ENCODE measurements at places on chromosomes 1 and 21.

DNA sequence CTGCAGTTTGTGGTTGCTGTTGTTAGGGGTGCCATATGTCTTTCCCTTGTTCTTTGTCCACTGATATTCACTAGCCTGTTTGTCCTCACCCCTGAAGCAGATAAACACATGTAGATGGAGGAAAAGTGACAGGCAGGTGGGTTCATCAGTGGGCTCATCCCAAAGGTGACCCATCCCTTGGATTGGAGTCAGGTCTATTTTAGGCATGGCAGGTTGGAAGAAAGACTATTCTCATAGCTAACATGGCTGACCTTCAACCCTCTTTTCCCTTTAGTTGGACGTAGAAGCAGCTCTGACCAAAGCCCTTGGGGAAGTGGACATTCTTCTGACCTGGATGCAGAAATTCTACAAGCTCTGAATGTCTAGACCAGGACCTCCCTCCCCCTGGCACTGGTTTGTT, 5.5 kb downstream of the IL24 start:
- no peak for DNase-seq

- peak; percentile 44 for DNase-seq
These were observed 26.4 kb downstream of the SHISAL2A start for GRCh38 chr1:52659356-52659755.

DNA sequence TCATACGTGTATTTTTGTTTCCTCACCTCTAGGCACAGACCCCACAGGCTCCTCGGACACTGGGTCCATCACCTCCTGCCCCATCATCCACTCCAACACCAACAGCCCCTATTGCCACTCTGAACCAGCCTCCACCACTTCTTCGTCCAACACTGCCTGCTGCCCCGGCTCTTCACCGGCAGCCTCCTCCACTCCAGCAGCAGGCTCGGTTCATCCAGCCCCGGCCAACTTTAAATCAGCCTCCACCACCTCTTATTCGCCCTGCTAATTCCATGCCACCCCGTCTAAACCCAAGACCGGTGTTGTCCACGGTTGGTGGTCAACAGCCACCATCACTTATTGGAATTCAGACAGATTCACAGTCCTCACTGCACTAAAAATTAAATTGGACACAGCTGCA, 13.2 kb upstream of the TRAF5 start:
- DNase-seq = no peak

DNA sequence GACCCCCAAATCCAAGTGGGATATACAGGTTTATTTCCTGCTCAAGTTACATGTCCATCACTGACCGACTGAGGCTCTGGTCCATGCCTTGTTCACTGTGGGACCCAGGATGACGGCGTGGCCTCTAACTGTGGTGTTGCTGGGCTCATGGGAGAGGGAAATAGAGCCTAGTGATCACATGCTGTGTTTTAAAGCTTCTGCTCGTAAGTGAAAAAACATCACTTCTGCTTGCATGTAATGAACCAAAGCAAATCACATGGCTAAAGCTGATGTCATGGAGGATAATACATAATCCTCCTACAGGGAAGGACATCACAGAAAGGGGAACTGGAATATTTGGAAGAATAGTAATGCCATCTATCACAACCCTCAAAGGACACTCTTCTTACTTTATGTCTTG, 107.6 kb downstream of the FASLG start:
- no peak for DNase-seq

DNA sequence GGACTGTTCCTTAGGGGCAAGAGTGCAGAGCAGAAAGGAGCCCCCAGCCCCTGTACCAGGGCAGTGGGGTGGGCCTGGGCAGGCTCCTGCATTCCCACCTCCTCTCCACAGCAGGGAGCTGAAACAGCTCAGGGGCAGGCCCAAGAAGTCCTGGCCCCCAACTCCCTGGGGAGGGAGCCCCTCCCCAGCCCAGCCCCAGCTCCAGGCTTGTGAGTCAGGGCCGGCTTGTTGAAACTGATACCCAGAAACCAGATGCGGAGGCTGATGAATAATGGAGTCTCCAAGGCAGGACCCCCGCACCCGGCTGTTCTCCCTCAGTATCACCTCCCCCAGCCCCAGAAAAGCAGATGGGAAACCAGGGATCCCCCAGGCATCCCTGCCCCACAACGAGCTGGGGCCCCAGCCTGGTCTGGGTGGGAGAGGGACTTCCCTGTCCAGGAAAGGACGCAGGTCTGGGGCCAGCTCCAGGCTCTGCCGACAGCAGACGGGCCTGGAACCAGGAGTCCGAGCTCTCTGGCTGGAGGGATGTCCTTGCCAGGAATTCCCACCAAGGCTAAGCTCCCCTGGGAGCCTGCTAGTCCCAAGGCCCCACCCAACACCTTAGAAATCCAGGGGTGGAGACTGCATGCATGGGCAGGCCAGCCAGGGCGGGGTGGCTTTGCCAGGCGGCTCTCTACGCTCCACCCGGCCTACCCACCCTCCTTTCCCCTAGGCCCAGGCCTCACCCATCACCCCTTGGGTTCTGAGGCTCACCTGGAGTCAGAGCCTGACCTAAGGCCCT, 2.7 kb downstream of the PLEKHG5 start:
- no peak for DNase-seq

GRCh38 chr1:161763522-161764098, 2.5 kb upstream of the ATF6 start:
- DNase-seq = no peak

- DNase-seq = no peak
These were observed 65.9 kb downstream of the TM2D1 start for GRCh38 chr1:61659061-61659460.

- DNase-seq = no peak
These were observed 40.1 kb downstream of the ACTL8 start for GRCh38 chr1:17795081-17795809.

GRCh38 chr1:65341381-65341780, 32.0 kb downstream of the DNAJC6 start:
- DNase-seq = no peak

DNA sequence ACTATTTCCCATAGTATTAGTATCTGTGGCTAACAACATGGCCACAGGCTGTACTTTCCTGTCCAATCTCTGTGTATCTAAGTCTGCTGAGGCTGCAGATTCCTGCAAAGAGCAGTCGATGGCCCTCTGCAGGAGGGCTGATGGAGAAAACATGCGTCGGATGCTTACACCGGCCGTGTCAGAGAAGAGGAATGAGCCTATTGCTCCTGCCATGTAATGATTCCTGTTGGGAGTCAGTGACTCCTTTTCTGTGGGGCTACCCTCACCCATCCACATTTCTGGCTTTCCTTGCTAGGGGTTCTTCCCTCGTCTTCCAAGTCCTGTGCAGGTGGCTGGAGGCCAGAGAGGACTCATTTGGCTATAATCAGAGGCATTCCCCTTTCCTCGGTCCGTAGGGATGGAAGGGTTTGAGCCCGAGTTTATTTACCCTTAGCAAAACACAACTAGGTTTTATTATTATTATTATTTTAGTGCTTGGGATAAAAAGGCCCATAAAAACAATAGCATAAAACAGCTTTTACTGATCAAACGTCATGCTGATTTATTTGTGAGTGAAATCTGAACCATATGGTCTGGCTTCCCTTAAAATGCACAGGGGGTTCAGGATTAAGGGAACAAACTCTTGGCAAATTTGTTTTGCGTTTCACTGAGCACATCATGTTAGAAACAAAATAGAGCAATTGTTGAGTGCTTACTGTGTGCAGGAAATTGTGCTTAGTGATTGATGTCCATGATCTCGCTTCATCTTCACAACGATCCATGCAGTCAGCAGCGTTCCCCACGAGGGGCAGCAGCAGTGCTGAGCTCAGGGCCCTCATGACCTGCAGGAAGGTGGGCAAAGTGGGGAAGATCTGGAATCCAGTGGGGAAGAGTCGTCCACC, 70.8 kb downstream of the KIF26B start:
- no peak for DNase-seq

- DNase-seq = no peak
These were observed 205.7 kb upstream of the SAMSN1 start for GRCh38 chr21:14751602-14752344.

- no peak for DNase-seq
These were observed 154.5 kb upstream of the KCND3 start for GRCh38 chr1:112143871-112144441.

- peak; percentile 47 for DNase-seq
These were observed 18.4 kb downstream of the HHAT start for GRCh38 chr1:210347112-210347511.

- DNase-seq = no peak
These were observed 19.6 kb upstream of the TACSTD2 start for GRCh38 chr1:58596631-58597052.

- DNase-seq = no peak
These were observed 182.4 kb downstream of the DISC1 start for GRCh38 chr1:231808990-231809389.

- DNase-seq = no peak
These were observed 115.7 kb downstream of the GRIK3 start for GRCh38 chr1:36918604-36919003.

GRCh38 chr1:32816676-32817158, 441 bp downstream of the YARS1 start:
- DNase-seq = no peak

DNA sequence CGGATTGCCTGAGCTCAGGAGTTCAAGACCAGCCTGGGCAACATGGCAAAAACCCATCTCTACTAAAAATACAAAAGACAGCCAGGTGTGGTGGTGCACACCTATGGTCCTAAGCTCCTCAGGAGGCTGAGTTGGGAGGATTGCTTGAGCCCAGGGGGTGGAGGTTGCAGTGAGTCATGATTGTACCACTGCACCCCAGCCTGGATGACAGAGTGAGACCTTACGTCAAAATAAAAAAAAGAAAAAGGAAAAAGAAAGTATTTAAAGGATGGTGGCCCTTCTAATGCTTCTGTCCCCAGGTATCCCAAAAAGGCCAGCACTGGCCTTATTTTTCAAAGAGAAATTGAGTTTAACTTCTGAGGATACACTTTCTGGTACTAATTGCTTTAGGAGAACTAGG, 1.7 kb downstream of the IKBKE start:
- DNase-seq = peak; percentile 49

DNA sequence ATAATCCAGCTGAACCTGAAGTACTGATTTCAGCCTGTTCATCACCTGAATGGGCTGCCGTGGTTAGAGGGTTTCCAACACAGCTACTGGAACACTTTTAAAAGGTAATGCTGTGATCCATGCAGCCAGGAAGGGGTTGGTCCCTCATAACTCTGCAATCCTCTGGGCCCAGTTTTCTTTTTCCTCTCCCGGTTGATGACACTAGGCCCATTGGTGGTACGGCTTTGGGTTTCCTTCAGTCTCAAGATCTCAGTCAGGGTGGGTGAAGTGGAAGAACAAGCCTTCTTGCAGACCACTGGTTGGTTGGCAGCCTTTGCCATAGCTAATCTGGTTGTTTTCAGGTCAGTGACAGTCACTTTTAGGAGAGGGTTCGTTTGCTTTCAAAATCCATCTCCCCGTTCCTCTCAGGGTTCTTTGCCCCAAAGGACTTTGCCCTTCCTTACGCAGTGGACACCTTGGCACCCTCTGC, 502 bp upstream of the SLC35A3 start:
- DNase-seq = no peak

DNA sequence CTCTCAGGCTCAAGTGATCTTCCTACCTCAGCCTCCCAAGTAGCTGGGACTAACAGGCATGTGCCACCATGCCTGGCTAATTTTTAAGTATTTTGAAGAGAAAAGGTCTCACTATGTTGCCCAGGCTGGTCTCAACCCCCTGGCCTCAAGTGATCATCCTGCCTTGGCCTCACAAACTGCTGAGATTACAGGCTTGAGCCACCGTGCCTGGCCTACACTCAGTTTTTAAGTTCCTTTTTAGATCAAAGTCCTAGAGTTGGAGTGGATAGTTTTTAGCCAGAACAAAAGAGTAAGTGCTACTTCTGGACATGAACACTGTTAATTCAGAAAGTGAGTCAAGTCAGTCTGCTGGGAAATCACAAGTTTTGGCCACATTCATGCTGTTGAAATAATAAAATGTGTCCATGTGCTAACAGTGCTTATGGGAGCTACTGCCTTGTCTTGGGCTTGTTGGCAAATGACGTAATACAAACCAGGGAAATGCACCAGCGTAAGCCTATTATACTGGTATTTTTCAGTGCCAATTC, 84.2 kb downstream of the NDUFS5 start:
- no peak for DNase-seq

DNA sequence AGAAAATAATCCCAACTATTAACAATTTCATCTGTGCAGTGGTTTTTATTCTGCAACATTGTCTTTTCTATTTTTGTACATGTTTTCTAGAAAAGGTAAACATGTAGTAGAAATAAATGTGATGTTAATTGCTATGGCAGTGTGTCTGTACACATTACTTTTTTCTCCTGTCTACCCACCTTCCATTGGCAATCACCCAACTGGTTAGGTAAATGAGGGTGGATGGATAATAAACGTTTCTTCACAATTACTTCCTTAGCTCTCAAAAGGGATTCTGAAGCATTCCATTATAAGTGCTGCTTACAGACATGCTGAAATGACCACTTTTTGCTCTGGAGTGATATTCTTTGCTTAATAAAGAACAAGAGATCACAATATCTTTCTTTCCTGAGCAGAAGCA, 61.4 kb downstream of the MAGI3 start:
- DNase-seq = no peak

- no peak for DNase-seq
These were observed 59.3 kb downstream of the AK4 start for GRCh38 chr1:65207317-65207716.

- no peak for DNase-seq
These were observed 23.1 kb upstream of the ADGRB2 start for GRCh38 chr1:31787261-31787660.

GRCh38 chr1:178494569-178494971, 2.2 kb downstream of the CLEC20A start:
- no peak for DNase-seq

- no peak for DNase-seq
These were observed 635.1 kb downstream of the PTPRC start for GRCh38 chr1:199273837-199274379.

DNA sequence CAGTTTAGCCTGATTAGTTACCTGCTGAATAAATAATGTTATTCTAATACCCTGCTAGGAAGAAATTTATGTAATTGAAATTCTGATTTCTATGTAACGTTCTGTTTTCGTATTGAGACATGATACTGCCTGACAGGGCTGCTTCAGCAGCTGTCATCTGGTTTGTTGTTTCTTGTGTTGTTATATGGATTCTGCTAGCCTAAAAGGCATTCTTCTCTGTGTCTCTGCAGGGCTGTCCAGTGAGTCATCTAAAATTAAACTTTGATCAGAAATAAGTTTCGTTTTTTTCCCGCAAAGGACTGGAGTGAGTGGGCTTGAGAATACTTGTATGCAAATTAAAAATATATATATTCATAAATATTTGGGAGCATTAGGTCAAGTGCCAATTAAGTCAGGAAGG, 93.0 kb downstream of the DYRK1A start:
- DNase-seq = no peak

- DNase-seq = no peak
These were observed 168.7 kb downstream of the RRAGC start for GRCh38 chr1:38690790-38691449.

- DNase-seq = no peak
These were observed 55.4 kb upstream of the SCYL3 start for GRCh38 chr1:169949139-169949538.

DNA sequence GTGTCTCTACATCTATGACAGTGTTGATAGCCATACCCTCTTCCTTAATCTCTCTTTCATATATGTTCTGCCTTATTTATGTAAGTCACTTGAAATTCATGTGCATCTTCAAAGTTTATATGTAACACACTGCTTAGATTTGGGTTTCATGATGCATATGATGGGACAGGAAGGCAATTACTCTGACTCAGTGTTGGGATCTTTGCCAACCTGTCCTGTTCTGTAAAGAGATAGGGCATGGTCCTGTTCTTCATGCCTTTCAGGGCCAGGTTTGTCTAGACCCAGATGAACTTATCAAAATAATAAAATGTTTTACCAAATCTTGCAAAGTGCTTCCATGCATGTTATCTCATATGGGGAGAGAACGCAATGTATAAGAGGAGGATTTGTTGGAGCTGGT, 69.5 kb downstream of the TMPRSS15 start:
- no peak for DNase-seq

GRCh38 chr1:115059316-115059715, 29.7 kb downstream of the TSHB start:
- DNase-seq = no peak
